ENCODE measurements at places on chromosomes 11 and 22. TPM values are rescaled to one million over a fixed set of nuclear protein-coding genes. Genes with fewer than 3 reads are reported as not detected.

CHST1 gene
- polyA plus RNA-seq: 0.27 TPM

NPAS4 gene
- 0.15 TPM for polyA plus RNA-seq

NAALAD2 gene
- 0.39 TPM for polyA plus RNA-seq

CCDC81 gene
- not detected for polyA plus RNA-seq

ZNF214 gene
- polyA plus RNA-seq: 0.27 TPM

TRIM49 gene
- polyA plus RNA-seq: not detected

DNA sequence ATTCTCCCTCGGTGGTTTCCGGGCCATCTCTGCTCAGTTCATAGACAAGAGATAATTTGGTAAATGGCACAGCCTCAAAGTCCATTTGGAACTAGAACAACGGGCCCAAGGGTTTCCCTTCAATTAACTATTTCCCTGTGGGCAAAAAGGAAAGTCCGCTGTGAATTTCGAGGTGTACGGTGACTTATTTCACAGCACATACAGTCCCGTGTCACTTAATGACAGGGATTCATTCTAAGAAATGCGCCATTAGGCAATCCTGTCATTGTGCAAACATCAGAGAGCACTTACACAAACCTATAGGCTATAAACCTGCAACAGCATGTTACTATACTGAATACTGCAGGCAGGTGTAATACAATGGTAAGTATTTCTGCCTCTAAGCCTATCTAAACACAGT is 551.6 kb downstream of the OPCML start:
- no peak overlapping the region for H3K4me3 ChIP-seq
- H3K36me3 ChIP-seq: no peaks in the 10 kb centered on the region
- H3K4me1 ChIP-seq: no peaks in the 10 kb centered on the region

GRCh38 chr11:82883853-82884252 is 16.4 kb downstream of the PRCP start:
- H3K4me3 ChIP-seq: no peak overlapping the region
- no peaks in the 10 kb centered on the region for H3K4me1 ChIP-seq
- DNase-seq: no peak
- no peak overlapping the region for H3K27ac ChIP-seq
- no peaks in the 10 kb centered on the region for H3K36me3 ChIP-seq

GRCh38 chr11:73167363-73167954 is 25.3 kb upstream of the FCHSD2 start:
- H3K27ac ChIP-seq: no peak overlapping the region
- H3K4me3 ChIP-seq: no peak overlapping the region
- no peaks in the 10 kb centered on the region for H3K36me3 ChIP-seq
- H3K27me3 ChIP-seq: no peaks in the 10 kb centered on the region
- H3K4me1 ChIP-seq: peaks cover 3% of the 10 kb centered on the region
- DNase-seq: no peak

GRCh38 chr11:97224396-97224795 is 834.6 kb downstream of the JRKL start:
- no peak overlapping the region for H3K4me3 ChIP-seq
- H3K27me3 ChIP-seq: no peaks in the 10 kb centered on the region
- no peak overlapping the region for H3K27ac ChIP-seq
- H3K36me3 ChIP-seq: no peaks in the 10 kb centered on the region
- no peaks in the 10 kb centered on the region for H3K4me1 ChIP-seq
- no peak for DNase-seq

DNA sequence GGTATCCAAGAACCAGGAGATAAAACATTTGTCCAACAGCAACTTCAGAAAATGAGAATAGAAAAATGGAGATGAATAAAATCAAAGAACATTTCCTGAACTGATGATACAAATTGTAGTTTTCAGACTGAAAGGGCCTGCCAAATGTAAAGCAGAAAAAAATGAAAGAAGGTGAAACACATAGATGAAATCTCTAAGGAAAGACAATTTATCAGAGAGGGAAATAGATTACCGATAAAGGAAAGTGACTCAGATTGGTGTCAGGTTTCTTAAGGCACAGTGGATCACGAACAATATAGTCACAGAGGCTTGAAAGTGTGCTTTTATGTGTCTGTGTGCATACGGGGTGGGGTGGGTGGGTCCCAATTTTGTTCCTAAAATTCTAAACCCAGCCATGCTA is 4.1 kb upstream of the STT3A start:
- no peak overlapping the region for H3K27ac ChIP-seq
- no peaks in the 10 kb centered on the region for H3K27me3 ChIP-seq
- H3K36me3 ChIP-seq: peaks cover 2% of the 10 kb centered on the region

- no peak for DNase-seq
- no peaks in the 10 kb centered on the region for H3K27me3 ChIP-seq
- peaks cover 2% of the 10 kb centered on the region for H3K4me1 ChIP-seq
- H3K4me3 ChIP-seq: no peak overlapping the region
These were observed 8.2 kb downstream of the DGCR8 start for GRCh38 chr22:20088263-20088648.

- H3K4me1 ChIP-seq: no peaks in the 10 kb centered on the region
- H3K27ac ChIP-seq: no peak overlapping the region
- DNase-seq: no peak
- H3K27me3 ChIP-seq: peaks cover 2% of the 10 kb centered on the region
These were observed 79.1 kb upstream of the SLC22A12 start for GRCh38 chr11:64511966-64512365.

GRCh38 chr11:84922212-84922805 is 704.8 kb downstream of the DLG2 start:
- no peaks in the 10 kb centered on the region for H3K4me1 ChIP-seq
- H3K36me3 ChIP-seq: no peaks in the 10 kb centered on the region
- H3K4me3 ChIP-seq: no peak overlapping the region
- H3K27me3 ChIP-seq: no peaks in the 10 kb centered on the region
- no peak overlapping the region for H3K27ac ChIP-seq

GRCh38 chr11:112274007-112274783 is 13.5 kb upstream of the PLET1 start:
- no peaks in the 10 kb centered on the region for H3K36me3 ChIP-seq
- H3K4me1 ChIP-seq: no peaks in the 10 kb centered on the region
- no peak overlapping the region for H3K27ac ChIP-seq

GRCh38 chr22:22228921-22229320 is 15.7 kb upstream of the VPREB1 start:
- H3K4me3 ChIP-seq: no peak overlapping the region
- no peaks in the 10 kb centered on the region for H3K36me3 ChIP-seq
- DNase-seq: no peak
- H3K27ac ChIP-seq: no peak overlapping the region
- H3K27me3 ChIP-seq: peaks cover 2% of the 10 kb centered on the region

DNA sequence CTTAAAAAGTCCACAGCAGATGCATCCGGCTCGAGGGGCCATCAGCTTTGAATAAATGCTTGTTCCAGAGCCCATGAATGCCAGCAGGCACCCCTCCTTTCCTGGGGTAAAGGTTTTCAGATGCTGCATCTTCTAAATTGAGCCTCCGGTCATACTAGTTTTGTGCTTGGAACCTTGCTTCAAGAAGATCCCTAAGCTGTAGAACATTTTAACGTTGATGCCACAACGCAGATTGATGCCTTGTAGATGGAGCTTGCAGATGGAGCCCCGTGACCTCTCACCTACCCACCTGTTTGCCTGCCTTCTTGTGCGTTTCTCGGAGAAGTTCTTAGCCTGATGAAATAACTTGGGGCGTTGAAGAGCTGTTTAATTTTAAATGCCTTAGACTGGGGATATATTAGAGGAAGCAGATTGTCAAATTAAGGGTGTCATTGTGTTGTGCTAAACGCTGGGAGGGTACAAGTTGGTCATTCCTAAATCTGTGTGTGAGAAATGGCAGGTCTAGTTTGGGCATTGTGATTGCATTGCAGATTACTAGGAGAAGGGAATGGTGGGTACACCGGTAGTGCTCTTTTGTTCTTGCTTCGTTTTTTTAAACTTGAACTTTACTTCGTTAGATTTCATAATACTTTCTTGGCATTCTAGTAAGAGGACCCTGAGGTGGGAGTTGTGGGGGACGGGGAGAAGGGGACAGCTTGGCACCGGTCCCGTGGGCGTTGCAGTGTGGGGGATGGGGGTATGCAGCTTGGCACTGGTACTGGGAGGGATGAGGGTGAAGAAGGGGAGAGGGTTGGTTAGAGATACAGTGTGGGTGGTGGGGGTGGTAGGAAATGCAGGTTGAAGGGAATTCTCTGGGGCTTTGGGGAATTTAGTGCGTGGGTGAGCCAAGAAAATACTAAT is 1.9 kb downstream of the NEAT1 start:
- H3K27ac ChIP-seq: peak overlapping the region; percentile 100
- H3K4me1 ChIP-seq: peaks cover 40% of the 10 kb centered on the region
- no peaks in the 10 kb centered on the region for H3K27me3 ChIP-seq
- H3K36me3 ChIP-seq: peaks cover 9% of the 10 kb centered on the region
- H3K4me3 ChIP-seq: peak overlapping the region; percentile 69
- DNase-seq: peak; percentile 54

- no peaks in the 10 kb centered on the region for H3K36me3 ChIP-seq
- no peak overlapping the region for H3K4me3 ChIP-seq
- no peak for DNase-seq
These were observed 5.2 kb downstream of the IRAG1 start for GRCh38 chr11:10688401-10688800.

DNA sequence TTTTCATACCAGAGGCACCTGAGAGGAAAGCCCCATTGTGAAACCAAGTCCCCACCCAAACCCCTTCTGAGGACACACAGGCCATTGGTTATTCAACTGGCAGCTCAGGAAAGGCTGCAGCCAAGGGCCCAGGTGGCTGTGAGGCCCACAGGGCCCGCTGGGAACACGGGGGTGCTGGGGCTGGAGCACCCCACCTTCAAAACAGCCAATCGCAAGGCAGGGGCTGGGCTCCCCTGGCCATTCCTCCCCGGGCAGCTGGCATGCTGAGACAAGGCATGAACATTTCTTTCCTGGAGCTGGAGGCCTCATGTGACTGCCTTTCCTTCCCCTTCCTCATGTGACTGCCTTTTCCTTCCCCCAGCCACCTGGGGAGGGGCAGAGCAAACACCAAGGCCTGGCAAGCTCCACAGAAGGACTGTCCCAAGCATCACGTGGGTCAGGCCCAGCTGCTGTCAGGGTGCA is 76.9 kb downstream of the PIWIL3 start:
- DNase-seq: peak; percentile 76
- no peak overlapping the region for H3K4me3 ChIP-seq
- H3K27me3 ChIP-seq: no peaks in the 10 kb centered on the region
- no peak overlapping the region for H3K27ac ChIP-seq
- no peaks in the 10 kb centered on the region for H3K36me3 ChIP-seq

DNA sequence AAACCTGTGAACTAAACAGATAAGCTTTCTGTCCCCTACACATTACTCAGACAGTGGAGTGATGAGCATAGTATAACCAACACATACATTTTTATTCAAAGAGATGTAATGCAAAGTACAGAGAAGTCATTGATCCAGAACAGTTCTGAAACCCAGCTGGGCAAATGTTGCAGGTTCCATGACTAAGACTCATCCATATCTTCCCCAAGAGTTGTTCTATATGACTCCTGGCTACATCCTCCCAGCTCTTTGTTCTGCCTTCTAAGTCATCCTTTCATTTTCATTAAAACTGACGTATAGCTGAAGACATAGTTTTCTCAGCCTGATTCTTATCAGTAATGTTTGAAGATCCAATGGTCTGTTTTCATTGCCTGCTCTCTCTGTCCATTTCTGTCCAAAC is 47.3 kb downstream of the PLAAT5 start:
- no peaks in the 10 kb centered on the region for H3K36me3 ChIP-seq
- no peak overlapping the region for H3K27ac ChIP-seq
- no peak overlapping the region for H3K4me3 ChIP-seq
- H3K4me1 ChIP-seq: no peaks in the 10 kb centered on the region

- no peak overlapping the region for H3K4me3 ChIP-seq
- DNase-seq: no peak
- no peaks in the 10 kb centered on the region for H3K36me3 ChIP-seq
- H3K4me1 ChIP-seq: no peaks in the 10 kb centered on the region
These were observed 11.2 kb downstream of the CDCA5 start for GRCh38 chr11:65072631-65072966.

DNA sequence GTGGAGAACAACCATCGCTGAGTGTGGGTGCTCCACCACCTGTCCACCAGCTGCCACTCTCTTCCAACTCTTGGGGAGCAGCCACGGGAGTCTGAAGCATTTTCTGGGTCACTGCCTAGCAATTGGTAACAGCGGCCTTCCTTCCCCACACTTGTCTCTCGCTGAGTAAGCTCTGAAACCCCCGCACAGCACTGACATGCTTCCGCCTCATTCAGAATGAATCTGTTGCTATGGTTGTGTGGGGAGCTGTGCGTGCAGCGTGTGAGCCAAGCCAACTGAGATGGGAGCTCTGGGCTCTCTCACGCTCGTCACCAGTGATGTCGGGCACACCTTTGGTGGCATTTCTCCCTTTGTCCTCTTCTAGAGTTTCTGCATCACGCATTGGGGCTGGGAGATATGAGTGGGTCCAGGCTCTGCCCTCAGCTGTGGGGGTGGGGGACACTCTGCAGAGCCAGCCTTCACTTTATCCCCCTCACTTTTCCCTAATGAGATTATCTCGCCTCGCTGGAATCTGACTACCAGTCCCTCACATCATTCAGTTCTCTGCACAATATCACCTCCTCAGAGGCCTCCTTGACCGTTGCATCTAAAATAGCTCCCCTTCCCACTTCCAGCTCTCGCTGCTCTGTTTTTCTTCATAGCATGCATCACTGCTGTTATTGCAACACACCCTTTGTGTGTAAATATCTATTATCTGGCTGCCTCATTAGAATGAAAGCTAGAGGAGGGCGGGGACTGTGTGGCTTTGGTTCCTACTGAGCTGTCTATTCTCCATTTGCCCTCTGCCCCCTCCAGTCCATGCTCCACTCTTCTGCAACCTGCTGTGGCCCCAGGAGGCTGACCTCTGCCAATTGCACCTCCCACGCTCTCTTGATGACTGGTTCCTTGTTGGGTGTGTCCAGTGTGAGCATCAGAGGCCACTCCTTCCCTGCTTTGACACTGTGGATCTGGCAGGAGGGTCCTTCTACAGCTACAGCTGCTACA is 569.9 kb upstream of the CADM1 start:
- H3K27ac ChIP-seq: no peak overlapping the region
- DNase-seq: peak; percentile 76
- no peaks in the 10 kb centered on the region for H3K4me1 ChIP-seq
- peaks cover 8% of the 10 kb centered on the region for H3K27me3 ChIP-seq
- no peaks in the 10 kb centered on the region for H3K36me3 ChIP-seq
- H3K4me3 ChIP-seq: no peak overlapping the region

DNA sequence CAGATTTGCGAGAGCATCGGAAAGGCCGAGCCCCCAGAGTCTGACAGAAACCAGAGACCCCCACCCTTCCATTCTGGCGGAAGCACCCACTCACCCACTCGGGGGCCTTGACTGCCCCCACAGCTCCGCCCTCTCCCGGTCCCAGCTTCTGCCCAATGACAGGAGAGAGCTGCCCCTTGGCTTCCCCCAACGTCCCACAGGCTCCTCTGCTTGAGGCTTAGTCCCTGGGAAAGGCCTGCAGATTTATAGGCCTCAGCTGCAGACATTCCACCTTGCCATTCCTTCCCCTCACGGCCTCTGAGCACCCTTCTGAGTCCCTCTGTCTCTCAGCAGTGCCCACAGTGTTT is 125.0 kb upstream of the NCAM1 start:
- no peak for DNase-seq
- H3K27ac ChIP-seq: no peak overlapping the region
- H3K4me1 ChIP-seq: no peaks in the 10 kb centered on the region
- no peaks in the 10 kb centered on the region for H3K36me3 ChIP-seq
- H3K27me3 ChIP-seq: no peaks in the 10 kb centered on the region
- H3K4me3 ChIP-seq: no peak overlapping the region
